Fibroblast of lung (primary cell): ENCODE measurements at places on chromosomes 6 and 20. TPM values are rescaled to one million over a fixed set of nuclear protein-coding genes. Genes with fewer than 3 reads are reported as not detected.

PRRT1 gene
- total RNA-seq, result 0.26 and 0.33 TPM in 2 replicates

PET117 gene
- total RNA-seq, result 12.1 and 13.9 TPM in 2 replicates

TBX18 gene
- 0.33 and 0.77 TPM in 2 replicates for total RNA-seq

KCNK16 gene
- not detected in 2 replicates for total RNA-seq

NKAIN4 gene
- not detected in 2 replicates for total RNA-seq

NMBR gene
- under 0.01 TPM in 1 of 2 replicates, not detected in the other for total RNA-seq

KCNG1 gene
- 9.9 and 26.5 TPM in 2 replicates for total RNA-seq

MTCH1 gene
- total RNA-seq, result 166 and 222 TPM in 2 replicates

VAPB gene
- 10.8 and 13.0 TPM in 2 replicates for total RNA-seq

FRS3 gene
- total RNA-seq, result 1.0 and 1.8 TPM in 2 replicates
